ENCODE measurements at places on chromosomes 11 and 22.

DNA sequence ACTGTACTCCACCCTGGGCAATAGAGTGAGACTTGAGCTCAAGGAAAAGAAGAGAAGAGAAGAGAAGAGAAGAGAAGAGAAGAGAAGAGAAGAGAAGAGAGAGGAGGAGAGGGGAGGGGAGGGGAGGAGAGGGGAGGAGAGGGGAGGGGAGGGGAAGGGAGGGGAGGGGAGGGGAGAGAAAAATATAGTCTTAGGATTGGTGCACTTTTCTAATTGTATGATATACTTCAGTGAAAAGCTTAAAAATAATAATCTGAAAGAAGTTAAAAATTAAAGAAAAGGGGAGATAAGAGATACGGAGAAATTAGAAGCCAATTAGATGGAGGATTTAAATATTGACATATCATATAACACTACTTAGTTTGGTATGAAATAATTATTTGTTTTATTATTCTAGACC, 19.3 kb downstream of the OR52A5 start:
- no peak for DNase-seq

DNA sequence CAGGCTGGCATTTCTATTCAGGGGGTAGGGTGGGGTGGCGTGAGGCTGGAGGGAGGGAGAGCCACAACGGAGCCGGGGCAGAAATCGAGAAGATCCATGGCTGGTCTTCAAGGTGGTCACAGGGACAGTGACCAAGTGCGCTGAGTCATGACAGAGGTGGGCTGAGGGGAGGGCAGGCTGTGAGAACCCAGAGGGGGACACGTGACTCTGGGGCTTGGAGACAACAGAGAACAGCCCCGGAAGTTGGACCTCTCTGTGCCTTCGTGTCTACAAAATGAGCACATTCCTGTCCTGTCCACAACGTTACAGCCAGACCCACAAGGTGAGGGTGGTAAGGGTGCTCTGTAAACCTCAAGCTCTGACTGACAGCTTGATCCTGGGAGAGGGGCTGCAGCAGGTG, 35.1 kb upstream of the ARFGAP3 start:
- DNase-seq: no peak

GRCh38 chr11:102874852-102875251, at the start of gene MMP12:
Gene MMP12 (minus strand): TSS chr11:102874982. CDS start chr11:102874937, 45 bp downstream.
- no peak for DNase-seq

- DNase-seq: no peak
Observed at GRCh38 chr11:8706673-8707432, 24.3 kb downstream of the RPL27A start.

GRCh38 chr11:86696004-86696403, 23.6 kb upstream of the ME3 start:
- peak; percentile 97 for DNase-seq

Measured in fibroblast of skin of back (primary cell).